ENCODE measurements at places on chromosomes 3 and 15. TPM values are rescaled to one million over a fixed set of nuclear protein-coding genes. Genes with fewer than 3 reads are reported as not detected.

Gene TNNC1
- total RNA-seq, result 3.5 TPM

Gene ISLR2
- total RNA-seq, result not detected

Gene PPIP5K1
- total RNA-seq, result 16.9 TPM

Gene UROC1
- total RNA-seq, result not detected

Gene GOLGA8N
- 4.0 TPM for total RNA-seq

Gene CFAP100
- not detected for total RNA-seq

Gene TMEM40
- total RNA-seq, result 11.0 TPM

Gene SEMA5B
- not detected for total RNA-seq

Gene GOLGA6B
- not detected for total RNA-seq

Gene GCNT3
- not detected for total RNA-seq

Gene MKRN3
- total RNA-seq, result 0.11 TPM

Gene STAG1
- 51.4 TPM for total RNA-seq

Gene TRIP4
- total RNA-seq, result 13.3 TPM

Gene C3orf80
- not detected for total RNA-seq

Gene CHRNB4
- total RNA-seq, result not detected

Gene SLC35A5
- 37.1 TPM for total RNA-seq

Gene CNTN4
- not detected for total RNA-seq

Gene ZCWPW2
- 1.1 TPM for total RNA-seq

Gene SST
- not detected for total RNA-seq

Gene CD86
- total RNA-seq, result 0.79 TPM

Gene ST3GAL6
- 8.8 TPM for total RNA-seq

Gene MESP1
- not detected for total RNA-seq

Gene PRR20G
- not detected for total RNA-seq

Gene KATNBL1
- total RNA-seq, result 40.8 TPM

Gene CAPN3
- total RNA-seq, result 5.1 TPM

Gene DCUN1D1
- total RNA-seq, result 16.9 TPM

Gene TMC3
- total RNA-seq, result not detected

Gene PLA2G4D
- not detected for total RNA-seq

Gene TLR9
- under 0.01 TPM for total RNA-seq

Gene TMEM45A
- 237 TPM for total RNA-seq

Gene TMEM266
- total RNA-seq, result 3.1 TPM

Gene C3orf62
- total RNA-seq, result 4.7 TPM

Gene CCR3
- 0.33 TPM for total RNA-seq

Gene CHMP2B
- 30.6 TPM for total RNA-seq

Gene HESX1
- total RNA-seq, result 0.22 TPM

Gene IQCF5
- not detected for total RNA-seq

Gene POLQ
- total RNA-seq, result 2.4 TPM

Gene PLAAT1
- not detected for total RNA-seq

Gene KBTBD12
- total RNA-seq, result not detected

Gene LDHAL6B
- not detected for total RNA-seq

Gene SLC28A2
- not detected for total RNA-seq

Gene SSUH2
- 0.11 TPM for total RNA-seq

Gene PRTG
- 26.7 TPM for total RNA-seq

Gene RASL12
- not detected for total RNA-seq

Gene GOLGA8M
- not detected for total RNA-seq

Gene FAM107A
- total RNA-seq, result not detected

Gene BSN
- total RNA-seq, result 0.11 TPM

Gene BCL2A1
- total RNA-seq, result not detected

Gene NR1I2
- total RNA-seq, result not detected

Gene CORO2B
- under 0.01 TPM for total RNA-seq

Gene CHDH
- total RNA-seq, result 0.76 TPM

Gene GPR27
- total RNA-seq, result not detected

Gene STXBP5L
- total RNA-seq, result not detected

Gene STAB1
- 0.22 TPM for total RNA-seq

Gene SV2B
- not detected for total RNA-seq

Gene COL8A1
- 1.6 TPM for total RNA-seq

Gene GASK1A
- 24.3 TPM for total RNA-seq

Gene MOBP
- not detected for total RNA-seq

Gene AMT
- total RNA-seq, result 2.2 TPM

Gene SPPL2A
- total RNA-seq, result 38.5 TPM

Measured in placental epithelial cell (primary cell).